ENCODE measurements at places on chromosomes 12 and 14. TPM values are rescaled to one million over a fixed set of nuclear protein-coding genes. Genes with fewer than 3 reads are reported as not detected.

DNA sequence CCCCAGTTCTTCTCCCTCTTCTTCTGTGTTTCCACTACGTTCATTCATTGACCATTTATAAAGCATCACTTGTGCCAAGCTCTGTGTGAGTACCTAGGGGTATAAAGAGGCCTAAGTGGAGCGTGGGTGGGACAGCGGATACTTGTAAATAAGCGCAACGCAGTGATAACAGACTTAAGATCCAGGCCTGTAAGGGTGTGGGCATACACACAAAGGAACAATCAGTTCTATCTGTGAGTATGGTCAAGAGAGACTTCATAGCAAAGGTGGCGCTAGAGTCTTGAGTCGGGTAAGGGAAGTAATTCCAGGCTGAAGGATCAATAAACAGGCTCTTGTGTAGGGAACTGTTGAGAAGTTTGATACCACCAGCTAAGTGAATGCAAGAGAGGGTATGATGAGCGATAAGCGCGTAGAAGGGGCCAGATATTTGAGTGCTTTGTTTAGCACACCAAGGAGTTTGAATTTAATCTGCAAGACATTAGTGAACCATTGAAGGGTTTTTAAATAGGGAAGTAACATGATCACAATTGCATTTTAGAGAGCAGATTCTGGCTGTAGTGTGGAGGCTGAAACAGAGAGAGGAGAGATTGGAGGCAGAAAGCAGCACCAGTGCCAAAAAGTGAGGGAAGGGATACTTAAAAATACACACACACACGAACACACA is 1.0 kb upstream of the GXYLT1 start:
- H3K27me3 ChIP-seq: no peaks in the 10 kb centered on the region
- peaks cover 4% of the 10 kb centered on the region for H3K4me1 ChIP-seq
- no peak overlapping the region for H3K4me3 ChIP-seq
- H3K27ac ChIP-seq: no peak overlapping the region

DNA sequence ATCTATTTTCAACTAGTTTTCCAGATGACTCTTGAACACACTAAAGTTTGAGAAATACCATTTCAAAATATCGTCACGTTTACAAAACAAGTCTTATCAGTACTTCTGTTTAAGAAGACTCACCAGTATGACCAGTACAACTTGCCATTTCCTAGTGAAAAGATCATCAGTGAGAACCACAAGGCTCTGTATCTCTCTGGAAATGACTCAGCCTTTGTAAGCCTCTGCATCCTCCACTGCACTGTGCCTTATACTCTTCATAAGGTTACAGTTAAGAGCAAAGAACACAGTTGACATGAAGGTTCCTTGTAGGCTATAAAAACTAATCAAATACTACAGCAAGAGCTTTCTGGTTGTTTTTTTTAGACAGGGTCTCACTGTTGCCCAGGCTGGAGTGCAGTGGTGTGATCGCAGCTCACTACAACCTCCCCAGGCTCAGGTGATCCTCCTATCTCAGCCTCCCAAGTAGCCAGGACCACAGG is 5.7 kb upstream of the VTI1B start:
- DNase-seq: peak; percentile 98
- H3K36me3 ChIP-seq: peaks cover 20% of the 10 kb centered on the region
- H3K27me3 ChIP-seq: no peaks in the 10 kb centered on the region
- H3K4me3 ChIP-seq: no peak overlapping the region

DNA sequence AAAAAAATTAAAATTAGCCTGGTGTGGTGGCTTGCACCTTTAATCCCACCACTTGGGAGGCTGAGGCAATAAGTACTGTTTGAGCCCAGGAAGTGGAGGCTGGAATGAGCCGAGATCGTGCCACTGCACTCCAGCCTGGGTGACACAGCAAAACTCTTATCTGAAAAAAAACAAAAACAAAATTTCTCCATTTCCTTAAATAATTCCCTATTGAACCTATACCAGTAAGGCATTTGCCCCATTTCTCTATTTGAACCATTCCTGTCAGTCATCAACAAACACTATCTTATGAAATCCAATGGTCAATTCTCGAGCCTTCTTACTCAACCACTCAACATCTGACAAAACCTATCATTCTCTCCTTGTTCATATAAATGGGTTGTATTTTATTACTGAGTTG is 14.7 kb downstream of the SLC2A14 start:
- H3K27ac ChIP-seq: no peak overlapping the region
- H3K36me3 ChIP-seq: no peaks in the 10 kb centered on the region
- no peaks in the 10 kb centered on the region for H3K27me3 ChIP-seq
- no peak for DNase-seq

GRCh38 chr12:2696136-2696535 is 98.6 kb upstream of the FKBP4 start:
- H3K4me1 ChIP-seq: no peaks in the 10 kb centered on the region
- H3K4me3 ChIP-seq: no peak overlapping the region
- H3K27me3 ChIP-seq: peaks cover 9% of the 10 kb centered on the region
- no peaks in the 10 kb centered on the region for H3K36me3 ChIP-seq
- no peak overlapping the region for H3K27ac ChIP-seq
- DNase-seq: no peak

DNA sequence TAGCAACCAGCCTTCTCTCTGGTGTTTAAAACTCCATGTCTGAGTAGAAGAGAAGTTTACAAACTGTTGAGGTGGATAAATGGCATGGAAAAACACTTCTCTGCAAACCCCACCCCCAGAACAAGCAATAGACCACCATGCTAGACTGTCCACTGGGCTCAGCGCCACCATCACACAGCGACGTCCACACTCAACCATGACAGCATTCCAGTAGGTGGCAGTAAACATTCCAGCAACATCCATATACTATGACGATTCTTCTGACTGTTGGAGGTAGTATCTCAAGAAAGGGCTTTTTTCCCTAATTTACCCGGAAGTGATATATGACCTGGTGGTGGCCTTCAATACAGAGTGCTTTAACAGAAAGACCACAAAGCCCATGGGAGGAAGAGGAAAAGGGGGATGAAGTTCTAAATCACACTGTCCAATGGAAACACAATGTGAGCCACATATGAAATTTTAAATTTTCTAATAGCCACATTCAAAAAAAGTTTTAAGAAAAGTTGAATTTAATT is 152.2 kb downstream of the SLC15A4 start:
- no peak overlapping the region for H3K4me3 ChIP-seq
- H3K4me1 ChIP-seq: no peaks in the 10 kb centered on the region
- DNase-seq: no peak
- H3K27me3 ChIP-seq: no peaks in the 10 kb centered on the region
- no peaks in the 10 kb centered on the region for H3K36me3 ChIP-seq

DNA sequence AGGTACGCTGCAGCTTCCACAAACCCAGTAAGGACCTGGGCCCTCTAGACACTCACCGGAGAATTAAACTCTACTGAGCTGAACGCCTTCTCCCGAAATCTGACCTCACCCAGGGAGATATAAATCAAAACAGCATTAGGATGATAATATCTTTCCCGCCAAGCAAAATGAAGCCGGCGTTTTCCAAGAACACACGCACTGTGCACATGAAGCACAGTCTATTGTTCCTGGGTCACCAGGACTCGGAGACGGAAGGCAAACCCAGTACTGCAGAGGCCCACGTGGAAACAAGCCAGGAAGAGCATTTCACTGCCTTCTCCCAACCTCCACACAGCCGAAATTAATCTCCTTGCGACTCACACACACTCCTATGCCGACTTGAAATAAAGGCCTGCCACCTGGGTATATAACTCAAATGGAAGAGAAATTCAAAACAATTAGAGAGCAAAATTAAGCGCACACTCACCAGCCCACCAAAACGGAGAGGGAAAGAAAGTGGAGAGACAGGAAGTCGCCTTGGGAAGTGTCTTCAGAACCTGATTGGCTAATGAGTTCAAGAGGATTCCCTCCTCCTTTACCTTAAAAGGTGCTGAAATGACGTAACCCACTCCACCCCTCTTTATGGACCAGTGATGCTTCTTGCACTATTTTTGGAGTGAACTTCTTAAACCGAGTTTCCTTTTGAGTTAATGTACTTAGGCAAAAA is at the start of gene CCNB1IP1:
TSS of gene CCNB1IP1 (minus strand) at position 492 of the 706 bp plus-strand sequence. CDS start 16,756 bp downstream, outside the sequence.
- peak within 1 kb of the TSS; percentile 76 for H3K4me3 ChIP-seq
- peaks cover 1% of the 10 kb centered on the region for H3K36me3 ChIP-seq
- no peaks in the 10 kb centered on the region for H3K4me1 ChIP-seq
- H3K27me3 ChIP-seq: no peaks in the 10 kb centered on the region
- DNase-seq: peak; percentile 91
- peak within 1 kb of the TSS; percentile 58 for H3K27ac ChIP-seq

The POTEG gene
- total RNA-seq: not detected

The GPX2 gene
- total RNA-seq: not detected

The OR6C2 gene
- total RNA-seq: not detected

DNA sequence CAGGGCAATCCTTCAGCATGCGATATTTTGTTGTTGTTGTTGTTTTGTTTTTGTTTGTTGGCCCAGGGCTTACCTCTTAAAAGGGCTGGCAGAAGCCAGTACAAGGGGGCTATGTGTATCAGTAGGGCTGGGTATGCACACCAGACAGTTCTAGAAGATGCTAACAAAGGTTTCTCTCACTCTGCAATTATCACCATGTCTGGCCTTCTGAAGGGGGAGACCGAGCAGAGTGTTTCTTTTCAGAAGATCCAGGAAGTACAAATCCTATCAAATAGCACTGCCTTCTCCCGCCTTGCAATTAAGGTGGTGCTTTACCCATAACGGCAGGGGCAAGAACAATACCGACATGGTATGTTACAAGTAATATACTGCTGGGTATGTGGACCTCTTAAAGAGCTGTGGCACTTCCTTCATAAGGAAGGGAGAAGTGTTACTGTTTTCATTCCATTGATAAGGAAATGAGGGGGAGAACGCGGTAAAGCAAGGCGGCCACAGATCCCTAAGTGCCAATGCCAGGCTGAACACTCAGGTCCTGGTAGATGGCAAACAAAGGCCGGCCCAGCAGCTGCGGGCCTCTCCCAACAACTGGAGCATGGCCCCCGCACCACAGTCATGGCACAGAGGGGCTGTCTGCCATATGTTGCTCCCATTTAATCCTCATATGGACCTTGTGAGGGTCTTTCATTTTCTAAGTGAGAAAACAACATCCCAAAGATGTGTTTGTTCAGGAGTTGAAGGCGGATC is 19.2 kb upstream of the CACNA2D4 start:
- H3K4me1 ChIP-seq: peaks cover 20% of the 10 kb centered on the region
- DNase-seq: no peak
- no peaks in the 10 kb centered on the region for H3K27me3 ChIP-seq
- H3K27ac ChIP-seq: no peak overlapping the region
- H3K4me3 ChIP-seq: no peak overlapping the region
- peaks cover 12% of the 10 kb centered on the region for H3K36me3 ChIP-seq

All from IMR-90 (cell line).